ENCODE measurements at places on chromosomes 6 and 20.
A peak's percentile ranks its signal among the peaks of the same experiment; 100 is the strongest.

- DNase-seq: no peak
Observed at GRCh38 chr6:109299776-109300564, 82.3 kb downstream of the CD164 start.

- no peak for DNase-seq
Observed at GRCh38 chr6:93350774-93351173, 68.6 kb downstream of the EPHA7 start.

GRCh38 chr6:38542031-38542430, 97.7 kb downstream of the BTBD9 start:
- DNase-seq: no peak

DNA sequence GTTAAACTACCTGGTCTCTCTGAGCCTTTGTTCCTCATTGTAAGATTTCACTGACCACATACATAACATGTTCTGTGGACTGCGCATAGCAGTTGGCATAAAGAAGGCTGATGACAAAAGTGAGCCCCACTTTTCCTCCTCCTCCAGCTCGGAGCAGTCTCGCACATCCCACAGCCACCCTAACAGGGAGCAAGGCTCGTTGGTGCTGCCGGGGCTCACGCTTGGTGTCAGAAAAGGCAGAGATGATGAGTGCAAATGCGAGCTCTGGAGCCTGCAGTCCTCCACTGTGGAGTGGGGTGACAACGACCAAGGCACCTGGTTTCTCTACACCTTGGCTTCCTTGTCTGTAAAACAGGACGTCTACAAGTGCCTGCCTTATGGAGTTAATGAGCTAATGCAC, 9.7 kb downstream of the TGM3 start:
- DNase-seq: no peak

- DNase-seq: no peak
Observed at GRCh38 chr6:170024940-170025339, 265.9 kb downstream of the DLL1 start.

GRCh38 chr20:43188861-43189553, 699 bp downstream of the PTPRT start:
- no peak for DNase-seq

GRCh38 chr20:16014436-16014835, 558.8 kb downstream of the KIF16B start:
- no peak for DNase-seq

GRCh38 chr6:42049948-42050296, 402 bp upstream of the TAF8 start:
- DNase-seq: no peak

DNA sequence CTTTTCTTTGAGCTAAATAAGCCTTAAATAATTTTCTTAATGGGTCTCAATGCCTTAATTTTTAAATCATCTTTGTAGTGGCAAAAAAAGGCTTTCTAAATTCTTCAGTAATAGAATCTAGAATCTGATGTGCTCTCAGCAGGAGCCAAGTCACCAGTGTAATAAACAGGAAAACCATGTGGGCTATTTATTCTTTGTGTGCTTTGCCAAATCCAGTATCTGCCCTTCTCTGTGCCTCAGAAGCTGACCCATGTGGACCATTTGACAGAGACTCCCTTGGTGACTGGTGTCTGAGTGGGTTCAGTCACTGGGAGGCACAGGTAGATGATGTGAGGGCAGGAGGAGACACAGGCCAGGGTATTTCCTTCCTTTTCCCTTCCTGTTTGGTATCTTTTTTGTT, 152.9 kb downstream of the PAK5 start:
- DNase-seq: no peak

- DNase-seq: no peak
Observed at GRCh38 chr6:37093728-37094069, 76.3 kb upstream of the PIM1 start.

DNA sequence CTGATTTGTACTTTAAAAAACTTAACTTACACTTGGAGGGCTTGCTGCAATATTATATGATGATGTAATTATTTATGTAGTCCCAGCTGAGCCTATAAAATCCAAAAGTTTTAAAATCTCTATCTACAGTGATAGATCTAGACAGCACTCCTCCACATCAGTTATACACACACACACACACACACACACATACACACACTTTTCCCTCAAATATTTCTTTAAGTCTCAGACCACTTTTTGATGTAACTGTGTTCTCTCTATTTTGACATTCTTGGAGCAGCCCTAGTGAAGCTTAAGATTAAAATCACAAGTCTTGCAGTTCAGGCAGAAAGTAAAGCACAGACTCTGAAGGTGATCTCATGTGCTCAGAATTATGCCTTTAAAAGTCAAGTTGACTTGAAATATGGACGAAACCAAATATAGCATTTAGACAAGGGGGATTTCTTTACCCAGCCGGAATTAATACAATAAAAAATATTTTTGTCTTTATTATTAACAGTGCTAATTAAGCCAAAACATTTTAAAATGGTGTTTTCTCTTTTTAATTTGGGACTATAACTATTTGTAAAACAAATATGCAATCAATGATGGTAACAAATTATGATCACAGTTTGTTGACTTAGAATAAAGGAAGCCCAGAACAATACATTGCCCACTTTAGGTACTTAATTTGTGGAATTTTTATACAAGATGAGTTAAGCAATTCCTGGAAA, 63.5 kb upstream of the TMEM30A start:
- no peak for DNase-seq

GRCh38 chr20:32437391-32438074, 79.4 kb downstream of the ASXL1 start:
- peak; percentile 51 for DNase-seq

DNA sequence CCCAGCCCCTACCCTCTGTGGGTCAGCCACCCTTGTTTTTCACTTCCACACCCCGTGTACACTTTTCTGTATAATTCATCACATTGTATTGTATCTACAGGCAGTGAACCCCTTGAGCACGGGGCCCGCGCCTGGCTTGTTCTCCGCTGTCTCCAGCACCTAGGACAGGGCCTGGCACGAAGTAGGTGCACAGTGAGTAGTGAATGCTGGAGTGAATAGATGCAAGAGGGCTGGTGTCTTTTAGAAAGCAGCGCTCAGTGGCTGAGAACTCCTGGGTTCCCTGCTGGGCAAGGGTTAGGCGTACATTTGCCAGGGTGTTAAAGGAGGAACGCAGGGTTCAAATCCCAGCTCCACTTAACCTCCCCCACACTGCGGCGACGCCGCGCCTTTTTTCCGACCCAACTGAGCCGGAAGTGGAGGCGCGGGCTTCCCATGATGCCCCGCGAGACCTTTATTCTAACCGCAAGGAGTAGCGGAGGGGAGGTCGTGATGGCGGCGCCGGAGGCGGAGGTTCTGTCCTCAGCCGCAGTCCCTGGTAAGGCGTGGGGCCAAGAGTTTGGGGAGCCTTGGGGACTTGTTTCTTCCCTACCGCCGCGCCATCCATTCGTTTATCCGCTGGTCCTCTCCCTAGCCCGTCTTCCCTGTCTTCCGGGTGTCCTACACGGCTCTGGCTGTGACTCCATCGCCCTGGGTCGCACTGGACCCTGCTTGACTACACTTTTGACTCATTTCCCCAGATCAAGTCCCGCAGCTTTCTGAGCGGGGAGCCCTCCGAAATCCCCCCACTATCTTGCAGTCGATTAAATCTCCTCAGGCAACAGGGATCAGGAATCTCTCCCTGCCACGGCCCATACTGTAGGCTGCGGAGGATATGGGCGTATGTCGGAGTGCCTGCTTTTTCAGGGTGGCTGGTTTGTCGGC, at the start of gene MAD2L1BP:
Gene MAD2L1BP, plus strand, starts transcription at position 454 of the 921 bp plus-strand sequence. Its CDS starts 36 bp downstream, at position 490.
- peak; percentile 85 for DNase-seq

DNA sequence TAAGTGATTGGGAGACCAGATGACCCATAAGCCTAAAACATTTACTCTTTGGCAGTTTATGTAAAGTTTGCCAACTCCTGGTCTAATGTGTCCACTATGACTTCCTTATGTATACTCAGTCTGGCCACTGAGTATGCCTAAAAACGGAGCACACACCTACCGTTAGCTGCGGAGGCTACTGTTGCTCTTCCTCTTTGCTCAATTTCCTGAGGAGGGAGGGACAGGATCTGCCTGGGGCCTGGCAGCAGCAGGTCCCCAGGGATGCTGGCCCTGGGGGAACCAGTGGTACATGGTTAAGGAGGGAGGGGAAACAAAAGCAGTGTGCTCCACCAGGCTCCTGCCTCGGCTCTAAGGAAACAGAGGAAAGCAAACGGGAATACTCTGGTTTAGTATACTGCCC, 113.5 kb downstream of the CDYL start:
- DNase-seq: no peak

DNA sequence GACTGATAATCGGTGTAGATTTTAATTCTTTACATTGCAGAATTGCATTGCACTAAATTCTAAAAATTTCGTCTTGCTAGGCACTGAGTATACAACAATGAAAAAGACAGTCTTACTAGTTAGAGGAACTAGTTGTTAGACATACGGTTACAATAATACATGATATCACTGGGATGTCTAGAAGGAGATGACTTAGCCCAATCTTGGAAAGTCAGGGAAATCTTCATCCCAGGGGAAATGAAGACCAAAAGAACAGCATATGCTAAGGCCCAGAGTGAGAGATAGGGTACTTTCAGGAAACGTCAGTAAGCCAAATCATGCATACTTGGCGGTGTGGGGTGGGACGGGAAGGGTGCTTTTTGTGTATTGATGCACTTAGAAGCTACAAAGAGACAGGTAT, 901 bp downstream of the CEP57L1 start:
- no peak for DNase-seq

- DNase-seq: no peak
Observed at GRCh38 chr6:38528196-38528965, 111.3 kb downstream of the BTBD9 start.

DNA sequence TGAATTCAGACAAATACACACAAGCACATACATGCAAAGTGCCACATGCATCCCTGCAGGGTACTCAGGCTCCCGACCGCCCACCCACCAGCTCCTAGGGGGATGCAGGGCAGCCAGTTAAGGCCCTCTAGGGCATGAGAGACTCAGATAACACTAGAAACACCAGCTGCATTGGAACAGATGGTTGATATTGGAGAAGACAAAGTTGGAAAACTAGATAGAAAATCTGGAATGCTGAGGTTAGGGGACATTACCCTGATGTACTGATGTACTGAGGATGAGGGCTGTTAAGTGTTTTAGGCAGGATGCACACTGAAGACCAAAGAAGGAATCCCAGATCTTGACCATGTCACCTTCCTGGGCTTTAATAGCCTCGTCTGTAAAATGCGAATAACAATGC, 134.6 kb upstream of the ECI2 start:
- DNase-seq: no peak

- peak; percentile 15 for DNase-seq
Observed at GRCh38 chr6:49462071-49462470, 982 bp downstream of the MMUT start.

DNA sequence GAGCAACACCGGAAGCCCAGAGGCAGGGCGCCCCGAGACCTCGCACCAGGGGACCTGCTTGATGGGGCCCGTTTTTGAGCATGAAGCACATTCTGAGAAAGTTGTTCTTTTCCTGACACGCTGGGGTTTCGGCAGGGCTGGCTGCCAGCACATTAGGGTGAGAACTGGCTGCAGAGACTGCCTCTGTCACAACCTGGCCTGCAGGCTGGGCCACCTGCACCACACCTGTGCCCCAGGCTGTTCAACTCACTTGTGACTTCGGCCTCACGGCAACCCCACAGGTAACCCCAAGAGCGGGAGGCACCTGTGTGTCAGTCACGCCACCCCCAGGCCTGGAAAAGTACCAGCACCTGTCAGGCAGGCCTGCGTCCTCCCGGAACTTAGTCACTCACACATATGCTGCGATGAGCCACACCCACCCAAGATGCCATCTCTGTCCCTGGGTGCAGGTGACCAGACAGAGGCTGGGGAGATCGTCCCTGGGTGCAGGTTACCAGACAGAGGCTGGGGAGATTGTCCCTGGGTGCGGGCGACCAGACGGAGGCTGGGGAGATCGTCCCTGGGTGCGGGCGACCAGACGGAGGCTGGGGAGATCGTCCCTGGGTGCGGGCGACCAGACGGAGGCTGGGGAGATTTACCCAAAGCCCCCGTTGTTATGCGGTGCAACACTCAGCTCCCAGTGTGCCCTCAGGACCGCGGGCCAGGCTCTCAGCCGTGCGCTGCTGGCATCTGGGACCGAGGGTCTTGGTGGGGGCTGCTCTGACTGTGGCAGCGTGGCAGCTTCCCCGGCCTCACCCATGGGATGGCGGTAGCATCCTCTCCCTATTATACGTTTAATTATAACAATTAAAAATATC, 82.5 kb upstream of the BHLHE23 start:
- DNase-seq: no peak

GRCh38 chr6:98530732-98531131, 303.6 kb upstream of the POU3F2 start:
- no peak for DNase-seq

DNA sequence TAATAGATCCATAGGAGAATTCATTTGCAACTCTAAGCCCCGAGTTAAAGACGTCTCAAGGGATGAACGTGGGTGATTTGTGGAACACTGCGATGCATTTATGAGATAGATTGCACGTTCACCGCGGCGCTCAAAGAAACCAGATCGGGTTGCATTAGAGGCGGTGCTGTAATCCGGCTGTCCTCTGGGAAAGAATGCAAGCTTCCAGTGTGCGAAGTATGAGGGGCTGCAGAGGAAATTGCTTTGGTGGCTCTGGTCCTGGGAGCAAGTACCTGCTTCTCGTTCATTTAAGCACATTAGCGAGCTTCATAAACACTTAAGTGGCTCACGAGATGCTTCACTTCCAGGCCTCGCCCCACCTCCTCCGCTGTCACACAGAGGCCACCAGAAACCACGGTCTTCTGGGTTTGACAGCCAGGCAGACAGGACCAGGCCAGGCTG, 182.3 kb downstream of the CDH4 start:
- DNase-seq: no peak

- DNase-seq: no peak
Observed at GRCh38 chr20:25320035-25320800, 70.4 kb downstream of the ABHD12 start.

DNA sequence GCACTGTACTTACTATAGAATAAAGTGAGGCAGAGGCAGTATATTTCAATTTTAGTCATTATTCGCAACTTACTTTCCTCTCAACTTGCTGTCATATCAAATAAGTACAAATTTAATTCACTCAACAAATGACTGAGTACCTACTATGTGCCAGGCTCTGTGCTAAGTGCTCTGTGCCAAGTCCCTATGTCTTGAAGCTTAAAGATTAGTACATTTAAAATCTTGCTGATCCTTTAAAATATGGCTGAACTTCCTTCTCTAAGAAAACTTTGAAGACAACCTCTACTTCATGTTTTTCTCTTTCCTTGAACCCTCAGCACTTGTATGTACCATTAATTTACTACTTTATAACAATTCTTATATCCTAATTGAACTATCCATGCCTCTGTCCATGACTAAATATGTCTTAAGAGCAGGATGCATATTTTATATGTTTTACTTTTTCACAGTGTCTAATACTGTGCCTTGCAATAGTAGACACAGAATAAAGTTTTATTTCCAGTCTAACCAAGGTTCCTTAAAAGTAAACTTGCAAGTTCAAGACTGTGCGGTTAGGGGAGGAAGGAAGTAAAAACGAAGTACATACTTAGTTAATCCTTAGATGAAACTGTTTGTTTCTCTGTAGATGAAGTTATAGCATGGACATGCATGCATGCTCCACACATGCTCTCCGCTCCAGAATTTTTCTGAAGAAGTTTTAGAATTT, 10.0 kb upstream of the LATS1 start:
- DNase-seq: no peak

DNA sequence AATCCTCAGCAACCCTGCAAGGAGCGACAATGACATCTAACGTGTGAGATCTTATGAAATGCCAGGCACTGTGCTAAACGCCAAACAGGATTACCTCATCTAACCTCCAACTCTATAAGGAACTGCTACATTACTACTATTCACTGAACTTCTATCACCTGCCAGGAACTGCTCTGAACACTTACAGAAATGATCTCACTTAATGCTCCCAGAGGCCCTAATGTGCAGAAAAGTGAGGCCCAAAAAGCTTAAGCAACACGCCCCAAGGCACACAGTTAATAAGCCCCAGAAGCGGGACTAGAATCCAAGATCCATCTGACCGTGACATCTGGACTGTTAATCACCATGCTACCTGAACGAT, 28.5 kb downstream of the TRAM2 start:
- no peak for DNase-seq
